Fibroblast of upper back skin (primary cell): ENCODE measurements at places on chromosomes 5 and 9.
A peak's percentile ranks its signal among the peaks of the same experiment; 100 is the strongest.

- no peak for DNase-seq
Measured at GRCh38 chr9:128145536-128145935, 3.7 kb upstream of the LCN2 start.

GRCh38 chr5:149834246-149834855, 104.2 kb downstream of the PPARGC1B start:
- peak; percentile 78 for DNase-seq

DNA sequence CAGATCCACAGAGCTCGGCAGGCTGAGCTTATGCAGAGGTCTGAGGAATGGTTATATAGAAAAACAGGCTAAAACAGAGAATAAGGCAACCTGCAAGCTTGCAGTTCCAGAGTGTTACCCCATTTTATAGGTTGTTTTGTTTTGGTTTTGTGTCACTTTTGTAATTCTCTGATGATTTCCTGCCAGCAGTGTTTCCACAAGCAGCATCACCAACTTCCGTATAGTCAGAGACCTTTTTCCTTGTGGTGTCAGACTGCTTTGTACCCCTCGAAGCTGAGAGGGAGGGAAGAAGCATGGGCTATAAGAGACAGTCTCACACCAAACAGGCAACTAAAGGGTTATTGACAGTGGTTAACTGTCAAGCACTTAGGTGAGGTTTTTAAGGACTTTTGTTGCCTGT, 61.8 kb downstream of the TLE4 start:
- no peak for DNase-seq

GRCh38 chr9:112751056-112751795, 666 bp downstream of the SNX30 start:
- peak; percentile 76 for DNase-seq

GRCh38 chr5:67672636-67673035, 476.0 kb upstream of the CD180 start:
- DNase-seq: peak; percentile 17

GRCh38 chr9:121698627-121699570, 47.5 kb downstream of the DAB2IP start:
- DNase-seq: peak; percentile 56

- peak; percentile 85 for DNase-seq
Measured at GRCh38 chr5:149172261-149172660, 31.0 kb downstream of the ABLIM3 start.

DNA sequence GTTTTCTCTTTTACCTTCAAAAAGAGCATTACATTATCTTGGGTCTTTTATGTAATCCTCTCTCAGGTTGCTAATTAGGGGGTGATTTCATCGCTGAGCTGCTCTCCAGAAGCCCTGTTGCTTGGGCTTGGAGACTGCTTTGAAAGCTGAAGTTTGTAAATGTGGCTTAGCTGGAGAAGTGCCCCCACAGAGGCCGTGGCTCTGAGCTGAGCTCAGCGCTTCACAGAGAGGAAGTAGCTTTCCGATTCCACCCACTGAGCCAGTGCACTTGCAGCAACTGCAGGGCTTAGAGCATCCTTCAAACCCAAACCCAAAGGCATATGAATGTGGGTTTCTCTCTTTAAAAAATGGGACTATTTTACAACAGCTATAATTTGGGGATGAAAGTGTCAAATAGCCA, 13.7 kb upstream of the NXNL2 start:
- DNase-seq: no peak

- peak; percentile 25 for DNase-seq
Measured at GRCh38 chr9:19156805-19157204, 29.5 kb upstream of the PLIN2 start.

GRCh38 chr5:3122216-3122615, 370.7 kb upstream of the IRX2 start:
- no peak for DNase-seq

DNA sequence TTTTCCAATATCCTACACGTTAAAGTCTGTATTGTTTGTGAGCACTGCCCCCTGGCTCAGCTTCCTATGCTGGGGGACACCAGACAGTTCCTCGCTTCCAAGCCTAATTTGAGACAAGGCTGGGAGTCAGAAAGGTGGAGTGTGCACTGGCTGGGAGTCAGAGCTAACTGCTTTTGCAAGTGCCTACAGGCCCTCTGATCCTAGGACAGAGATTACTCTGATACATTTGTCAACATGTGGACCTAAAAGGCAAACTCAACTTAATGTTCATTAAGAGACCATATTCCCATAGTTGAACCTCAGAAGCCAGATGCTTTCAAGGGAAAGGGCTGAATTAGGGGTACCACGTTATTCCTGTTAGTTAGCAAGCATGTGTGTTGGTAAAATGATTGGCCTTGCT, 80.8 kb downstream of the NIPSNAP3B start:
- no peak for DNase-seq

- no peak for DNase-seq
Measured at GRCh38 chr9:13502484-13502883, 223.0 kb upstream of the MPDZ start.

DNA sequence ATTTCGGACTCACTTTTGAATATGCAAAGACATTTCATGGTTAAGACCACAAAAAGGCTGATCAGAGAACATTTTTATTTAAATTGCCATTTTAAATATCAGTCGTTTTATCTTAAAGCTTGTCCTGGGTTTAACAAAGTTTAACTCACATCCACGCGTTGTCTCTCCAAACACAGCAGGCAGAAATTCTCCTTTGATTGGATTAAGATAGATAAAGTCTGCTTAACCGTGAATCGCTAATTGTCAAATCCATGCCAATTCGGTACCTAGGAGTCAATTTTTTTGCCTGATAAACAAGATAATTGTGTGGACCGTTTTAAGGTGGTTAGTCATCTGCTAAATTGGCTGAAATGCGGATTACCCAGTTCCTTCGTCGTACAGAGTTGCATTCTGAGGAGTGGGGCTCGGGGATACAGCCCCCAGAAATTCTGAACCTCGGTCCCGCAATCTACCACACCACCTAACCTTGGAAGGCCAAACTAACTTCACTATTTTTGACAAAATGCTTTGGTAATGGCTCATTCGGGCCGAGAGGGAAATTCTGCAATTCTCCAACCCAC, 665 bp upstream of the BTF3 start:
- no peak for DNase-seq

DNA sequence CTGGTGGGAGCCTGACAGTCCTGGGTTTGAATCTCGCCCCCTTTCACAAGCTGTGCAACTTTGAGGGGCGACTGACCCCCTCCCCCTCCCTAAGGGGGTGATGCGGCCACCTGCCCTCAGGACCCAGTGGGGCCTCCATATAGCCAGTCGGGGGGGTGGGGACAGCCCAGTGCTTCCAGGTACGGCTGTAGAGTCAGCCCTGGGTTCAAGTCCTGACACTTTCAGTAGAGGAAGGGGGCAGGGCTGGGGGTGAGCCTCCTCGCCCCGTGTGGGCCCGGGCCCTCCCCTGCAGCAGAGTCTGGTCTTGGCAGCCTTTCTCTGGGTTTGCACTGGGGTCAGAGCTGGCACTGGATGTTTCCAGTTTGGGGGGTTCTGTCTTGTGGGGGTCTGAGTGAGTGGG, 216.3 kb downstream of the C9orf50 start:
- no peak for DNase-seq

DNA sequence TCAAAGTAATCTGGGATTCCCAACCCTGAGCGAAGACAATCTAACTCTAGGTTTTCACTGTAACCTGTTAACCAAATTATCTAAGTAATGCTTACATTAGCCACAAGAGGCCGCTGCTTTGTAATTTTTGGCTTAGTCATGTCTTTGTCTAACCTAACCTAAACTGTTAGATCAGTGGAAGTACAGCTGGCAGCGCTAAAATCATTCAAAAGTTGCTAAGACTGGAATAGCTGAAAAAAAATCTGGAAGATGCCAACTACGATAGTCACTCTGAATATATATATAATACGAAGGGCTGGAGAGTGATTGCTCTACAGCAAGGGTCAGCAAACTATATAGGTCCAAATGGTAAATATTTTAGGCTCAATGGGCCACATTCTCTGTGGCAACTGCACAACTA, 60.2 kb downstream of the FBXO38 start:
- DNase-seq: peak; percentile 70

GRCh38 chr5:177131352-177132135, 2.0 kb upstream of the NSD1 start:
- no peak for DNase-seq

DNA sequence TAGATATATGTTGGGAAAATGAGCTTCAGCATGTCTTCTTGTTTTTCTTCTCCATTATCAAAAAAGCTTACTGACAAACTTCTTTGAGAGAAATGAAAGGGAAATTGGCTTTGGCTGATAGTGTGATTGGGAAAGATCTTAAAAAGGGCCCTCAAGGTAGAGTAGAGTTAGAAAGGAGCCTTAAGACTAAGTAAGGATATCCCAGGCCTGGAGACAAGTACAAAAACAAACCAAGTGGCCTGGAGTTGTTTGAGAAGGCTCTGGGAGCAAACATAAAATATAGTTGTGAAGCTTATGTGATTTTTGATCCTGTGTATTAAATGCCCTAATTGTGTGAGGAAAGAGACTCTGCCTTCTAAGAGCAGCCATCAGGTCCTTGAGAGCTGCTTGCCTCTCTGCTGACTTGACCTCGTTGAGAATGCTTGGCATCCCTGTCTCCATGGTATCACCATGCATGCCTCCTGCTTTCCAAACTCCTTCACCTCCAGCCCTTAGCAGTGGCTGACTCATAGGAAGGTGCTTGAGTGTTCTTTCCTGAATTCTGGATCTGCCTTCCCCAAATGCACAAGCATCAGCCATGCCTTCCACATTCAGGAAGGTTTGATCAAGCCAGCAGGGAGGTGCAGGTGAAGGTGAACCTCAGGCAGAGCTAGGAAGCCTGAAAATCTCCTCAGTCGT, 78.9 kb downstream of the SMARCA2 start:
- DNase-seq: peak; percentile 64

DNA sequence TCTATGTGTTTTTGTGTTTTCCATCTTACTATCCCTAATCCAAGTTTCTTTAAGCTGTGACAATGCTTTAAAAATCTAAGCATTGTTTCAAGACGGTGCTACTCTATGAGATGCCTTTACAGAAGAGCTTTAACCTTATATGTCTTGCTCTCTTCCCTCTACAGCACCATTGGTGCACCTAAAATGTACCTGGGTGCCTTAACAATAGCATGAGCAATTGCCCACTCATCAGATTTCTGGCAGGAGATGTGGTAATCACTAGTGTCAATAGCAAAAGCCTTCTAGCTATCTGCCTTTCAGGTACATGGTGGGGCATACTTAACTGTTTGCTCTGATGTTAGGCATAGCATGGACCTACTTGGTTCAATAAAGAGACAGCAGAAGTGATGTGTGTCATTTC, 222.3 kb upstream of the KIF2A start:
- DNase-seq: no peak

DNA sequence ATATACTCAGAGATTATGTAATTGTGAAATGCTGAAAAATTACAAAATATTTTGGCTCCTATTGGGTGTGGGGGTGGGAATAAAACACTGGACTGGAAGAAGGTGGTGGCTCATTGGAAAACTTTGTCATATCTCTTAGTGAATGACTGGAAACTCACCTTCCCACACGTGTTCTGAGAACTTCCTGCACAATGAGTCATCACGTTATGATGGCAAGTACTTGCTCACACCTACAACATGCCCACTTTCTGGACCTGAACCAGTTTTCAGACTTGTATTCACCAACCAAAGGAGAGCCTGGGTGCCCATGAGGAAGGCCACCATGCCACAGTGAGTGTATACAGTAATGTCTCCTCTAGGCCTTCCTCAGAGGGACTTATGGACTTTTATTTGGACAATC, 294.8 kb downstream of the ASTN2 start:
- DNase-seq: no peak

- DNase-seq: peak; percentile 67
Measured at GRCh38 chr5:152532714-152533113, 127.6 kb upstream of the NMUR2 start.

DNA sequence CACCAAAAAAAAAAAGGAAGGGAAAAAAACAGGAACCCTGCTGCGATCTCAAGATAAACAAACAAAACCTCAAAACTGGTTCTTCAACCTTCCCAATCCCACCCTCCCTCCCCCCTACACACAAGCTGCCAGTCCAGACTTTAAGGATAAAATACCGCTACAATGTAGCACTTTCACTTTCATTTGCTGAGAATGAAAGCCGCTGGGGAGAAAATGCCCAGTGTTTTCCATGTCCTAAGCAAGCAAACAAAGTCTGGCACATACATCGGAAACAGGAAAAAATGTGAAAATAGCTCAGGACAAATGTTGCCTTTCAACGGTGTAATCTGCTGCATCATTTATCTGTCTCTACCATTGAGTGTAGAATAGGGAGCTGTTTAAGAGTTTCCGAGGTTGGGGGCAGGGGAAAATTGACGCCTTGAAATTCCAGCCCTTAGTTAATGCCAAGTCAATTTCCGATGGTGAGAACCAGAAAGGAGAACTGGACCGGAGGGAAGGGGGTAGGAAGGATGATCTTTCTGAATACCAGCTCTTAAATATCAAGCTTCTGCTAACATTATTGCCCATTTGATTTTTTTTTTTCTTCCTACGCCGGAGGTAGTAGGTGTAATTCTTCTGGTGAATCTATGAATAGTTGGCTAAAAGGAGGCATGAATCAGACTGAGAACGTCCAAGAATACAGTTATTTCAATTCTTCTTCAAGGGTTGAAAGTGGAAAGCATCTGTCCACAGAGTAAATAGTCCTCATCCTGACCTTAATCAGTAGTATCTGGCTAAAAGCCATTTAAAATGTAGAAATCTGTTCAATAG, 1.2 kb upstream of the ADAMTS6 start:
- peak; percentile 65 for DNase-seq

GRCh38 chr5:135131801-135132680, 98.0 kb upstream of the PITX1 start:
- DNase-seq: no peak

DNA sequence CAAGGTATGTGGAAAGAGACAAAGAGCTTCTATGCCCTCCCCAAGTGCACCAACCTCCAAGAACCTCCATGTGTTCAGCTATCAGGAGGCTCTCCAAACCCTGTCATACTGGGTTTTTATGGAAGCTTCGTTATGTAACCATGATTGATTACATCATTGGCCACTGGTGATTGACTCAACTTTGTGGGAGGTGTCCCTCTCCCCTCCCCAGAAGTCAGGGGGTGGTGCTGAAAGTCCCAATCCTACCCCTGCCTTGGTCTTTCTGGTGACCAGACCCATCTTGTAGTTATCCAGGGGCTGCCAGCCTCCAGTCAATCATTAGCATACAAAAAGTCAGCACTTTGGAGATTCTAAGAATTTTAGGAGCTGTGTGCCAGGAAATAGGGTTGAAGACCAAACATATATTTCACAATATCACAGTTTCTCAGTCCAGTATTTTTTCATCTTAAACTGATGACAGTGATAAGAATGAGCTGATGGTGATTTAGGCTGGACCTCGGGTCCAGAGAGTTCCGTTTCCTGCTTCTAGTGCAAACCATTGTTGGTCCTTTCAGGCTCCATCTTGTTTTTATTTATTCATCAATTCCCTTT, 27.3 kb upstream of the FANCC start:
- no peak for DNase-seq

- DNase-seq: peak; percentile 45
Measured at GRCh38 chr5:52870448-52870847, 82.7 kb downstream of the ITGA1 start.

DNA sequence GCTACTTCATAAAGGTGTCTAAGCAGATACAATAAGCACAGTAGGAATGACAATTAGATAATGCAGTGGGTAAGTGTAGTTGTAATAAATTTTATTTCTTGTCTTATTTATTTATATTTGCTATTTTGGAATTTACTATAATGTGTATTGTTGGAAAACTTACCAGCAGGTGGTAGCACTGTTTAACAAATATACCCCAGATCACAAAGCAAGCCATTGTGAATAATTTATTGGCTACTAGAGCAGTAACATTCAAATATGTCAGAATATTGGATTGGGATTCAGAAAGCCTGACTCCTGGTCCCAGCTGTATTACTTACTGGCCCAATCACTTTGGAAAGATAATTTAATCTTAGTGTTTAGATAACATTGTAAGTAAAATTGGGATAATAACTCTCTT, 78.0 kb downstream of the ISOC1 start:
- peak; percentile 13 for DNase-seq

- DNase-seq: no peak
Measured at GRCh38 chr5:179269781-179270543, 75.3 kb downstream of the ADAMTS2 start.
